NCI-H524 (cell line): ENCODE measurements at places on chromosomes 6 and 20.
A peak's percentile ranks its signal among the peaks of the same experiment; 100 is the strongest.

- DNase-seq, result no peak
These were observed 24.2 kb downstream of the LAMA5 start for GRCh38 chr20:62342910-62343309.

DNA sequence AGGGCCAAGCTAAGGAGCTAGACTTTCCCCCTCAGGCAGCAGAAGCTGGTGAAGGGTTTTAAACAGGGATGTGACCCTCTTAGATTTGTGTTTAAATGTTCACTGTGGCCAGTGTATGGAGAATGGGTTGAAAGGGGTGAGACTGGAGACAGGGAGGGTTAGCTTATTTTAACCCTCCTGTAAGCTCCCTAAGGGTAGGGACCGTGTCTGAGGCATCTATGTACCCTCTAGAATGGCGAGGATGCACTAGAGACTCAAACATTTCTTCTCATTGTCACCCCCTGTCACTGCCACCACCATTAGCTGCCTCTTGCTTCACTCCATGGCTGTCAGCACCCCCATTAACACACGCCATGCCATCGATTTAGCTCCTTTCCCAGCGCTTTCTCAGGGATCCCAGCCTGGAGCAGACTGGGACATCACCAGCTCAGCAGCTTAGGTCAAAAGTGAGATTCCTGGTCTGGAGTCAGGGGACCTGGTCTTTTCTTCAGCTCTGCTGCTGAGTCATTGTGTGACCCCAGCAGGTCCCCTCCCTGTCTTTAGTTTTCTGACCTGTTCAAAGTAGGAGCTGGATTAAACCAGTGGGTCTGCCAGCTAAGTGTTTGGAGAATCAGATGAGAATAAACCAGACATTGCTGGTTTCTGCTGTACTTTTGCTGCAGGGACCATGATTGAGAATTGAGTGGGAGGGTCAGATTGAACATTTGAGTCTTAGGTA, 1.1 kb upstream of the SLC22A7 start:
- no peak for DNase-seq

- no peak for DNase-seq
These were observed 217.6 kb upstream of the FOXQ1 start for GRCh38 chr6:1094306-1094705.

GRCh38 chr6:137520520-137520919, 26.3 kb upstream of the OLIG3 start:
- DNase-seq, result no peak

- peak; percentile 53 for DNase-seq
These were observed 336 bp upstream of the LY6G5C start for GRCh38 chr6:31681135-31681671.

- DNase-seq, result no peak
These were observed 120.1 kb downstream of the TCP11 start for GRCh38 chr6:35021004-35021403.

DNA sequence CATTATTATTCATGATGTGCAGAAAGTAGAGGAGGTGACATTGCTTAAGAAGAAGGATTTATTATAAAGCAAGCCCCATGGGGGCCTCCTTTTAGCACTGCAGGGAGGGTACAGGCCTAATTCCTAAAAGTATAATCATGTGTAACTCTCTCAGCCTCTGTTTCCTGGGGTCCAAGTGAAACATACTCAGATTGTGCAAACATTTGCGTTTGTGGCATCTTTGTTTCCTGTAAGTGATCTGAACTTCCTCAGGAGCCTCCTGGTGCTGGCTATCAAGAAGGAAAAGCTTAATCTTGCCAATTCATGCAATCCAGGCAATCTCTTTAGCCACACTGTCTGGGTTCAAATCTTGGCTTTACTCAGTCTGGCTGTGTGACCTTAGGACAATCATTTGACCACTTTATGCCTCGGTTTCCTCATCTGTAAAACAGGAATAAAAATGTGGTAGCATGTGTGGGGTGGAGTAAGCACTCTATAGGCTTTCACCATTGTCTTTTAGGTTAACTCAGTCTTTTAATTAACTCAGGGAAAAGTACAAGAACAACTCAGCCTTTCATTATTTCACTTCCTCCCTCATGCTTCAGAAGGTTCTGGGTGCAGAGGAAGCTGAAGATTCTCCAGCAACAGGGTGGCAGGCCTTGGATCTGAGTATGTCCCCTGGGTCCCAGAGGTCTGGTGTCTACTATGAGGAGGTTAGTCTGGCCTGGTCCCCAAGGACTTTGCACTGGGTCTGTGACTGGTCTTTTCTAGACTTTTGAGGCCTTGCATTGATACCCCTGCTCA, 831 bp upstream of the SIRPB2 start:
- DNase-seq, result no peak

DNA sequence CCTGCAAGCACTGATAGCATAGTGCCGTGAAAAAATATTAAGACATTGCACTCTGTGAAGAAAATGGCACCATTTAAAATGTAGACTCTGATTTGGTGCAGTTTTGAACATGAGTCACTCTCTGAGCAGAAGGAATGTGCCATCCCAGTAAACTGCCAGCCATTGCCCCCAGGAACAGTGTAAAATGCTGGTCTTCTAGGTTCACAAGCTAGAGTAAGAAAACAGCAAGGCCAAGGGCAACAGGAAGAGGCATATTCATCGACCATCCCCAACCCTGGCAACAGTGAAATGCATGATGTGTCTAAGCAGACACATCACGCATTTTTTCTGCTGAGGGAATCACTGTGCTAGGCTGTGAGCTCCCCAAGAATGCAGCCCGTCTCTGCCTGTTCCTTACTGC, 163.2 kb upstream of the RIN2 start:
- no peak for DNase-seq

DNA sequence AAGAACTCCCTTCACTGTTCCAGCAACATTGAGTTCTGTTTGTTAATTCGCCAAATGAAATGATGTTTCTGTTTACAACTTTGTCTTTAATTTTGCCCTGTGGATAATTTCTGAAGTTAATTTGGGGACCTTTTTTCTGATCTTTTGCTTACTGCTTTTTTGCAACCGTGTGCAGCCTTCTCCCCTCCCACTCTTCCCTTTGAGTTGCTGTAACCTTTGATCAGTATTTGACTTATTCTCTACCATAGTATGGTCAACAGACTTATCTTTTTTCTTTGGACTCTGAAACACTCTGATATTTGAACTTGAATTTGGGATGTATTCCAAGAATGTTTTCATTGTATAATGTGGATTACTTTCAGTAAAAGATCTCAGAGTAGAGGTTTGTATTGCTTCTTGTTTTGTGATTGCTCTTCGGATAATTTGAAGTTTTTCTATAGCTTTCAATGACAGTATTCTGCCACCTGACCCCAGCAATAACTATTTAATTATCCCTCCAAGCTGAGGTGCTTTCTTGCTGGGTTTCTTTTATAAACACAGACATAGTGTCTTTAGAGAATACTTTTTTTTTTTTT, 46.2 kb downstream of the LRRN4 start:
- no peak for DNase-seq

GRCh38 chr6:149028767-149029405, 282.1 kb downstream of the UST start:
- peak; percentile 91 for DNase-seq

DNA sequence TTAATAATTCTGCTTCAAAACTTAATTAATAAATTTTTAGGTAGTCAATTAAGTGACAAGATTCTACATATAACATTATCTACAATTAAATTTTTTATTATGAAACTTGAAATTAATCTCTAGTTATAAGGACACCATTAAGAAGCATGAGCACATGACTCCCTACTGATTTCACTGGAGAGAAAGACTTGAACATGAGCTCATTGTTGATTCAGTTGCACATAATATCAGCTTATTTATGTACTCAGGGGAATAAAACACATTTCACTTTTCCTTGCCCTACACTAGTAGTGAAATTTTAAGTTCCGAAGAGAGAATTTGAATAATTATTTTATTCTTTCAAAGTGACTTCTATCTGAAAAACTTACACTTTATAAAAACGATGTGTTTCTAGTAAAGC, 370.2 kb upstream of the EPHA7 start:
- DNase-seq, result no peak

- DNase-seq, result no peak
These were observed 90.1 kb downstream of the ANKRD60 start for GRCh38 chr20:58138395-58138794.

GRCh38 chr6:157184202-157185015, 138.9 kb downstream of the TMEM242 start:
- peak; percentile 61 for DNase-seq

- DNase-seq, result no peak
These were observed 25.1 kb downstream of the PHACTR3 start for GRCh38 chr20:59629141-59630045.

GRCh38 chr6:54681987-54682386, 164.6 kb upstream of the FAM83B start:
- DNase-seq, result no peak

DNA sequence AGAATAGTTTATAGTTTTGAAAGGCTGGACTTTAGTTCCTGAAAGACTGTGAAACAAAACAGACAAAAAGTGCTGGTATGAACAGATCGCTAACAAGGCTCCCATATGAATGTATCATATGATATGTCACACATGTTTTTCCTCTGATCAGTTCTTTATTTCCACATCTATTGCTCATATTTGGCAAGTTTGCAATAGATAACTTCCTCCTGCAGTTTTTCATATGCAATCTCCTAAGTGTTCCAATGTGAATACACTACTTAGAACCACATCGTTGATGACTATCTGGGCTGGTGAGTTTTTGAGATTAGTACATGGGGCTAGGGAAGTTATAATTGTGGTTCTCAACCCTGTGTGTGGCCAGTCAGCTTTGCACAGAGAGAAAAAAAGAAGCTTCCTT, 23.1 kb downstream of the CRYBG1 start:
- DNase-seq, result no peak

DNA sequence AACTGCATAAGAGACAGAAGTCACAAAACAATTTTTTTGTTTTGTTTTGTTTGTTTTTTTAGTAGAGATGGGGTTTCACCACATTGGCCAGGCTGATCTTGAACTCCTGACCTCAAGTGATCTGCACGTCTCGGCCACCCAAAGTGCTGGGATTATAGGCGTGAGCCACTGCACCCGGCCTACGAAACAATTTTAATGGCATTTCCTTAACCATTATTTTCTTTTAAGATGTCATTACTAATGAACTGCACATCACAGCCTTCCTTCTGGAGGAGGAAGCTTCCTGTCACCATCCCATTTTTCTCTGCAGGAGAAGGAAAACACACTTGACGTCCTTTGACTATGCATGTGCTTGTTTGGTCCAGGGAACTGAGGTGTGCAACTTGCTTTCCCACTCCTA, 125.3 kb upstream of the AKIRIN2 start:
- no peak for DNase-seq

DNA sequence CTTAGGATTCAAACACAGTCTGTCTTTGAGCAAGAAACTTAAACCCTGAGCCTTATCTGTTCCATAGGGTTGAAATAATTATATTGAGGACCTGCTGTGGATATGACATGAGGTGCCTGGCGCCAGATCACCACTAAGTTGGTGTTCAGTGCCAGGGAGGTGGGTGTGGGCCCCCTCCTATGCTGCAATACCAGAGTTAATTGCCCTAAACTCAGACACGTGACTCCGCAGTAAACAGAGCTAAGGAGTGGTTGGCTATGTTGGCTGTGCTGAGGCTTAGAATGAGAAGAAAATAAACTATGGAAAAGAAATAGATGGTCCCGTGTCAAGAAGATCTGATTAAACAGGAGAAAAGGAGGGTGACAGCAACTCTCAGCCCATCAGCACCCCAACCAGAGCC, 419.4 kb upstream of the JARID2 start:
- no peak for DNase-seq

DNA sequence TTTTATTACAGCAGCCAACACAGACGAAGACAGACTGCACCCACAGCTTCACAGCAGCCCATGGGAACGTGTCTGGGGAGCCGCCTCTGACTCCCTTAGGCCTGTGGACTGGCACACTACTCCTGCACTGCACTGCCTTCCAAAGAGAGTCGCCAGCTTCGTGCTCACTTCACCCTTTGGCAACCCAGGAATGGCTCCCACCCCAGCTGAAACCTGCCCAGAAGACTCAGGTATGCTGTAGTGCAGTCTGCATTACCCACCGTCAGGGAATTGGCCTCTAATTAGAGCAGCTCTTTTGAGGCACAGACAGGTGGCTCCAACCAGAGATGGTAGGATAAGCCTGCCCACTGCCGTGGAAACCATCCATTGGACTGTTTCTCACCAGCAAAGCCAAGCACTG, 39.9 kb upstream of the FRMD1 start:
- DNase-seq, result no peak

DNA sequence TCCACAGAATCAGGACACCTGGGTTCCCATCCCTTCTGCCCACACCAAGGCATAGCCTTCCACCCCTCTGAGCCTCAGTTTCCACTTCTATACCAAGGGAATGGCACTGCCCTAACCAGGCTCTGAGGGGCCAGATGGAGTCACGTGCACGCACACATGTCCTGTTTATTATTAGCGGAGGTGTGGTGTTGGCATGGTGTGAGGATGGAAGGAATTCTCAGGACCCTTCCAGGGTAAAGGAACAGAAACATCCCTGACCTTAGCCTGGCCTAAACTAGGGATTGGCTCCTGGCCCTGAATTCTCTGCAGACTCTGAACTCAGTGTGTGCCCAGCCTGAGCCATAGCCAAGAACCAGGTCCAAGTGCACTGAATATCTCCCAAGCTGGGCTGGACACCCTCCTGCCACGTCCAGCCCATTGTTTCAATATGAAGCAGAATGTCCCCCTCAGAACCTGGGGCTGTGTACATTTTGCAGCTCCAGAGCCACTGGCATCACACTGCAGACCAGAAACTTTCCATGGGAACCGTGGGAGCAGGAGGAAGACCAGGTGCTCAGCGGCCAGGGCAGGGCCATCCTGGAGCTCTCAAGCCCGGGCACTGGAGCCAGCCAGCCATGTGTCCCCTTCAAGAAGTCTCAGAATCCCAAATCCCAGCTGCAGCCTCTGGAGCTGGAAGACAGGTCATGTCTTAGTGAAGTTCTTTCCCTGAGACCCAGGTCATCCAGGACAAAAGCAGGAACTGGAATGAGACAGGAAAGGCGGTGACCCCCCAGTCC, 208.4 kb downstream of the ANKRD60 start:
- DNase-seq, result no peak

DNA sequence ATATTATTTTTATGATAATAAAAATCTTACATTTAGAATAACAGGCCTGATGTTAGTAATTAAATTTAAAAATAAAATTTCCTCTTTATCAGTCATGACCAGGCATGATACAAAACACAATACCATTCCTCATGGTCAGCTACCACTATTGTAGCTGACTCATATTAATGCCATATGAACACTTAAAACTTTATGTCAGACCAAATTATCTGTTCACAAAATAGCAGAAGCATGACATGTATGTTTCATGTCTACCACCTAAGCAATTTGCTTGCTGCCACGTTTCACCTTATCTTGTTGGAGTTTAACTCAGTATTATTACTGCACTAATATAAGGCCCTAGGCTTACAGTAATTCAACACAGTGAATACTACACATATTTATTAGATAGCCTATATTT, 65.7 kb downstream of the HTR1B start:
- DNase-seq, result no peak
